Activated CD4-positive, alpha-beta memory T cell treated with anti-CD3 and anti-CD28 coated beads for 36 hours (primary cell): ENCODE measurements at places on chromosomes 2 and 18. TPM values are rescaled to one million over a fixed set of nuclear protein-coding genes. Genes with fewer than 3 reads are reported as not detected.

DNA sequence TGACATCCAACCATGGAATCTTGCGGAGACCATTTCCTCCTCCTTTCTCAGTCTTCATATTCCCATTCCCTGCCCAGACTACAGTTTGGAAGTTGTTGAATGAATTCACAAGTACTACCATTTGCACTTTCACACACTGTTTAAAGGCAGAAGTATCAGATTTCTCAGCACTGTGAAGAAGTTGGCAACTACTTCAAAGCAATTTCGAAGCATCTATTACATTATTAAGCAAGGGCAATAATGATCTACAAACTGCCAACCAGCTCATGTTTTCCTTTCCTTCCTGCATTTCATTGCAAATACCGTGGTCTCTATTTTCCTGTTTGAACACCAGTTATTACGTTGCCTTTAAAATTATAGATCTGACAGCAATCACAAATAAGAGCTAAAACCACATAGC lies 105.5 kb downstream of the IRS1 start:
- DNase-seq, result no peak

DNA sequence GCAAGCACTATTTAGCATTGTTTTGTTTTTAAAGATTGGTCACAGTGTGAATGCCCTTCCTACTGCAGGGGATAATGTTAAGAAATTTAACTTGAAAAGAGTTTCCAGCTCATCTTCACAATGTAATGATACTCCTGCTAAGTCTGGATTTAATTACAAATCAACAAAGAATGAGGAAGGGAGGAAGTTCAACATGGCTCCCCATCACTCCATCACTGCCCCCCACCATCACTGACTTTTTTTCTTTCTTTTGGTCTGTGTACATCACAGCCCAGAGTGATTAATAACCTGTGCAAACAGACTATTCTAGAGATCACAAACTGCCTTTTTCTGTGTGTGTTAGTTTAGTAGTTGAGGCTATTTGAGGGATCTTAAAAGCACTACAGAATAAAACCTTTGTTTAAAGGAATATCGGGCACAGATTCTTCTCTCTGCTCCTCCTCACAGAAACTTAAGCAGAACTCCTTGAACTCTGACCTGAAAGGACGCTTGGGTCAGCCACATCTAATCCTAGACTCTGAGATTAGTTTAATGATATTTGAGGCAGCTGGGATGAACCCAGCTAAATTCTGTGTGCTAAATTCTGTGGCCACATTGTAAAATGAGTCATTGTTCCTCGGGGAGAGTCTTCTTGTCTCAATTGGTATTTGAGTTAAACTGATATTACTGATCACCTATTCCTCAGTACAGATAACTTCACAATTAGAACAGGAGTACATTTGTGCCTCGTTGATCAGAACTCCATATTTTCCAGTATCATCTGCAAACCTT lies 47.8 kb downstream of the SATB2 start:
- DNase-seq, result no peak

DNA sequence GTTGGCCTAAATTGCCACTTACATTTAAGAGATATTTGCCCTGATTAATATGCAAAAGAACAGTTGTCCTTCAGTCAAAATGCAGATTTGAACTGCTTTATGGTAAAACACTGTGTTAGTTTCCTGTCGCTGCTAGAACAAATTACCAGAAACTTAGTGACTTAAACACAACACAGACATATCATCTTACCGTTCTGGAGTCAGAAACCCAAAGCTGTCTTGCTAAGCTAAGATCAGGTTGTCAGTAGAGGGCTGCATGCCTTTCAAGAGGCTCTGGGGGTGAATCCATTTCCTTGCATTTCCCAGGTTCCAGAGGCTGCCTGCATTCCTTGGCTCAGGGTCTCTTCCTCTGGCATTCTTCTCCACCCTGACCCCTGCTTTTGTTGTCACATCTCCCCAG lies 149.5 kb downstream of the FAM161A start:
- no peak for DNase-seq

GRCh38 chr2:26455670-26456439 lies 22.1 kb downstream of the OTOF start:
- no peak for DNase-seq

DNA sequence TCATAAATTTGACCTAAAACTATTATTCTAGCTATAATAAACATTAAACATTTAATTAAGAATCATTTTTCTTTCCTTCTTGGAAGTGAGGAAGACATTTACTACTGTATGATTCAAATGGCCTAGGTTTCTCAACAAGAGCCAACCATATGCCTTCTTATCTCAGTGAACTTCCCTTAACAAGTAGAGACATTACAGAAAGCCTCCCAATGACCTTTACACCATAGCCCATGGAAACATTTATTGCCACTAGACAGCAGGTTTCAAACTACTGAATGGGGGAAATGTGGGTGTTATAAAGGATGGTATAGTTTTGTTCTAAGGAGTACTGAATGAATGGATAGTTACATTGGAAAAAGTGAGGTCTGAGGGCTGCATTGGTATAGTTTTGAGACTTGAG lies 349.4 kb upstream of the SPRED2 start:
- DNase-seq, result no peak

The TEX261 gene
- total RNA-seq, result 29.9 TPM

DNA sequence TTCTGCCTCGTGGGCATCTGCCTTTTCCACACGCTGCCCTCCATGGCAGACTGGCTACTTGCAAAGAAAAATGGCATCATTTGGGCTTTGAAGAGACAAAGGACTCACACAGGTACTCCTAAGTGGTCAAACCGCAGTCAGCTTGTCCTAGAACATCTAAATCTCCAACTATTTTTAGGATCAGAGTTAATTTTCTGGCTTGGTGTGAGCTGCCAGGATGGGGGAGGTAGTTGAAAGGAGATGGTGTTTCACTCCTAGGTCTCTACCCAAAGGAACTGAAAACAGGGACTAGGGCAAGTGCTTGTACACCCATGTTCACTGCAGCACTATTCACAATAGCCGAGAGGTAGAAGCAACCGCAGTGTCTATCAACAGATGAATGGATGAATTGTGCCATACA lies 107.9 kb upstream of the ATL2 start:
- no peak for DNase-seq

The C2orf72 gene
- 0.34 TPM for total RNA-seq
